Vagina (tissue), 2 donors: ENCODE measurements at places on chromosomes 3 and 15.

DNA sequence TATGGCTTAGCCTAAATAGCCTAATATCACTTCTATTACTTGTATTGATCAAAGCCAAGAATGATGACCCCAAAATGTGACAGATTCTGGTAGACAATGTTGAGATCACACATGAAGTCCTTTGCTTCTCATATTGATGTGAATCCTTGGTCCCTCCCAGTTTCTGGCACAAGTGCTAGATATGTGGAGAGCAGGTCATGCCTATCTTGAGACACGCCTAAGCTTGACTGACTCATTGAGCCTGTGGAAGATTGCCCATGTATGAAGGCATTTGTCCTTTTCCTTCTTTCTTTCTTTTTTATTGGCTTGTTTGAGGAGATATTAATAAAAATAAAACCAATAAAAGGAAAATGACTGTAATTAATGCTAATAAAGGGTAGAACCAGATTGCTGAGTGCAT, 54.0 kb upstream of the TMEM108 start:
- DNase-seq = no peak

- DNase-seq = no peak
Measured at GRCh38 chr15:47620960-47621681, 96.2 kb upstream of the SEMA6D start.

- no peak for DNase-seq
Measured at GRCh38 chr3:10939556-10939955, 53.0 kb upstream of the SLC6A1 start.

DNA sequence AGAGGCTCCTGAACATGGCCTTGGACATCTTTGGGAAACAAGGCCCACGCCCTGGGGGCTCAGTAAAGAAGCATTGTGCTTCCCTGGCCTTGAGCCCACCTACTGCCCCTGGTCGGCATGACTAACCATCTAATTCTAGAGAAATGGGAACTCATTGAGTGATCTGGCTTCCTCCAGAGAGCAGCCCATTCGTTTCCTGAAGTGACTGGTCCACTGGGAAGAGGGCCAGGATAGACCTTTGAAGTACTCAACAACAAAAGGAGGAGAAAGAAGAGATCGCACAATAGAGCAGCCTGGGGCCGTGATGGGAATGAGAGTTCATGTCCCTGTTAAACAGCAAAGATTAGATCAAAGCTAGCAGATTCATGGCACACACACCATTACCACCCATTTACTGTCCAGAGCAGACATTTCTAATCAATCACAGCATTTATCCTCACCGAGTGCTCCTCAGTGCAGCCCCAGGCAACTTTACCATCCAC, 514.4 kb upstream of the PROK2 start:
- no peak for DNase-seq

GRCh38 chr3:175398676-175399075, 539.5 kb downstream of the NAALADL2 start:
- no peak for DNase-seq
